H1 (cell line): ENCODE measurements at places on chromosomes 2 and 18.

- H3K4me3 ChIP-seq, result no peak overlapping the region
- no peak for DNase-seq
- no peak overlapping the region for H3K27ac ChIP-seq
- no peaks in the 10 kb centered on the region for H3K27me3 ChIP-seq
Observed at GRCh38 chr2:191617575-191617974, 60.4 kb upstream of the NABP1 start.

DNA sequence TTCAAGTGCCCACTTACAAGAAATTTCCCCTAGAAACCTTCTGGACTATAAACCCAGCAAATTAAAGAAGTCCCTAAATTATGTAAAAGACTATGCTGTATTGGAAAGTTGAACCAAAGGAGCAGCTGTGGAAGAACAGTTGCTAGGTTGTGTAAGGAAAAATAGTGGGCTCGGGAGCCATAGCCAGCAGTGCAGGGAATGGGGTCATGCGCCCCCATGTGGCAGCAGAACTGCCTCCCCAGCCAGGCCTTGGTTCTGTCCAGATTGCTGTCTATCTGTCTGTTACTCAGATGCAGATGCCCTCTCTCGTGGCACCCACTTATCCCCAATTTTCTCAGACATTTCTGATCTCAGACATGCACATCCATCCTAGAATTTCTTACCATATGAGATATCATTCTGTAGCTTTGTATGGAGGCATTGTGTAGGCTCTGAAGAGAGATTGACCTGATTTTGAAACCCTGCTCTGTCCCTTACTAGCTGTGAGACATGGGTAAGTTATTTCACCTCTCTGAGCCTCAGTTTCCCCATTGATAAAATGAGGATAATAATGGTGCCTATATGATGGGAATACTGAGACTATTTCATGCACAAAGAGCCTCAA is 258.3 kb downstream of the SS18 start:
- DNase-seq, result peak; percentile 17
- no peak overlapping the region for H3K27ac ChIP-seq
- H3K27me3 ChIP-seq, result no peaks in the 10 kb centered on the region
- H3K36me3 ChIP-seq, result no peaks in the 10 kb centered on the region

- no peak overlapping the region for H3K4me3 ChIP-seq
- DNase-seq, result no peak
- no peak overlapping the region for H3K27ac ChIP-seq
- H3K4me1 ChIP-seq, result no peaks in the 10 kb centered on the region
Observed at GRCh38 chr2:10274376-10274775, 28.3 kb upstream of the HPCAL1 start.

DNA sequence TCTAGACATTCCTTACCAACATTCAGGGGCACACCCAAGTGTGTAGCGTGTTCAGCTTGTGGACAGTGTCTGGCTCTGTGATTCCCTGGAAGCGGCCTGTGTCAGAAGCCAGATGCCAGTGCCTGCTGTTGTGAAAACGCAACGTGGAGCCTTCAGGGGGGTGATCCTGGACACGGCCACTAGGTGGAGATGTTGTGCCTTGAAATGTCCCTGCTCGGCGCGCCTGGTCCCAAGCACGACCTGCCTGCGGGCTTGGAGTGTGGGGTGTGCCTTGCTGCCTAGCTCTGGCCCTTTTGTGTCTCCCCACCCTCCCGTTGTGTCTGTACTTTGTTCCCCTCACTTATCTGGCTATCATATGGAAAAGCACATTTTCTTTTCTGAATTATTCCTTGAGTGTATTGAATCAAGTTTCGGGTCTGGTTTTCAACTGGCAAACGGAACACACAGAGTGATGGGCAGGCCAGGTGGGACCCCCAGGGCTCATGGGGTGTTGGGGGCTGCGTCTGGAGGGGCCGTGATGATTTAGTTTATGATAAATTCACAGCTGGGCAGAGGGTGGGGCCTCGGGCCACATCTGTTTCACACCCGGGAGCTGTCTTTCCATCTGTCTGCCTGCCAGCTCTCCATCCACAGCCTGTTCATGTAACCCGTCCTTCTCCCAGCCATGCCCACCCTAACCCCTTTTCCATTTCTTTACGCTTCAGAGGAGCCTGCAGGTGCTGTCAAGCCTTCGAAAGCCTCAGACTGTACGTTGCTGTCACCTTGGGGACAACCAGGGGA is 95.5 kb downstream of the DYSF start:
- no peak overlapping the region for H3K27ac ChIP-seq
- H3K4me1 ChIP-seq, result no peaks in the 10 kb centered on the region
- no peaks in the 10 kb centered on the region for H3K27me3 ChIP-seq
- peak; percentile 88 for DNase-seq
- no peak overlapping the region for H3K4me3 ChIP-seq

- no peaks in the 10 kb centered on the region for H3K36me3 ChIP-seq
- no peaks in the 10 kb centered on the region for H3K27me3 ChIP-seq
- H3K4me1 ChIP-seq, result peaks cover 3% of the 10 kb centered on the region
- no peak overlapping the region for H3K4me3 ChIP-seq
- H3K27ac ChIP-seq, result no peak overlapping the region
- no peak for DNase-seq
Observed at GRCh38 chr2:237353215-237353614, 60.7 kb downstream of the COL6A3 start.

DNA sequence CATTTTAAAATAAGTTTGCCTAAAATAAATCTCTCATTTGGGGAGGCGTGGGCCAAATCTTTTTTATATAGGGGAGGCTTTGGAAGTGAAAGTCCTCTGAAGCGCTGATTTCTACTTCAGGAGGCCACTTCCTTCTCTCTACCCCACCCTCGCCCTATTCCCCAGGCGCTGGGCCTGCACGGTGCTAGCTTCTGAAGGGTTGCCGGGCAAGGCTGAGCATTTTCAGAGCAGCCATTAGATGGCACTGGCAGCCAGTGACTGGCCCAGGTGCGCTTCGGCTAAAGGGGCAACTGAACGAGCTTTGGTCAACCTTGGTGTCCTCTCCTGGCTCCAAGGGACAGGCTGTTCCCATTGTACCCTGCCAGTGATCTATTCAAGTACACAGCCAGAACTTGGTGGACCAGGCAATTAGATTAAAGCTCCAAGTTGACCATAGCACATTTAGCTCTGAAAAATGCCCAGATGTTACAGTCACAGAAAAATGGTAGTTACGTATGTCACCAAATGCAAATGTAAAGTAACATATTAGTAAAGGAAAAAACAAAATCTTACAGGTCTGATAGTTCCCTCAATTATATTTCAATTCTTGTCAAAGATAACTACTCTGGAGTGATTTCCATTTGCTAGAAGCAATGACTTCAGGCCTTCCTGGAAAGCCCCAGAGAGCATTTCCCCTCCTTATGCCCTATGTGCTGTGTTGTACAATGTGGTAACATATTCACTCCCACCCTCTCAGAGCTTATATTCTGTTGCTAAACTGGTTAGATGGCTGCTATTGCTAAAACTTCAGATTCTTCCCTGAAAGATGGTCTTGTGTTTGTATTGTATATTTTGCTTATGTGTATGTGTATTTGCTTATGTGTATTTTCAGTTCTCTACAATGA is 2.1 kb downstream of the POMC start:
- H3K27ac ChIP-seq, result no peak overlapping the region
- peaks cover 4% of the 10 kb centered on the region for H3K4me1 ChIP-seq
- DNase-seq, result peak; percentile 65
- peaks cover 14% of the 10 kb centered on the region for H3K27me3 ChIP-seq

DNA sequence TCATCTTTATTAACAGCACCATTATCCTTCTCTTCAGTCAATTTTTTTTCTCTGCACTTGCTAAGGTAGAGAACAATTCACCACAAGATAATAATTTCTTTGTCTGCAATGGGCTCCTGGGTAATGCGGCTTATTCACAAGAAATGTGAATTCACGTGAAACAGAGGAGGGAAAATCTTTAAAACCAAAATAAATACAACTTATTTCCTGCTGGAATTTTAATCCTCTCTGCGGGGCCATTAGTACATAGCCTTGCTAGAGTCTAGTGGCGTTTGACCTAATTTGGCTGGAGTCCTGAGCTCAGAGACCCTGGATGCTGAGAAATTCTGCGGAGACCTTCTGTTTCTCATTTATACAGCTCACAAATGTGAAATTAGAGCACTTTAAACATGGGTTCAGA is 319.3 kb upstream of the MMADHC start:
- H3K4me3 ChIP-seq, result no peak overlapping the region
- DNase-seq, result no peak
- no peak overlapping the region for H3K27ac ChIP-seq
- H3K36me3 ChIP-seq, result no peaks in the 10 kb centered on the region
- H3K4me1 ChIP-seq, result no peaks in the 10 kb centered on the region

DNA sequence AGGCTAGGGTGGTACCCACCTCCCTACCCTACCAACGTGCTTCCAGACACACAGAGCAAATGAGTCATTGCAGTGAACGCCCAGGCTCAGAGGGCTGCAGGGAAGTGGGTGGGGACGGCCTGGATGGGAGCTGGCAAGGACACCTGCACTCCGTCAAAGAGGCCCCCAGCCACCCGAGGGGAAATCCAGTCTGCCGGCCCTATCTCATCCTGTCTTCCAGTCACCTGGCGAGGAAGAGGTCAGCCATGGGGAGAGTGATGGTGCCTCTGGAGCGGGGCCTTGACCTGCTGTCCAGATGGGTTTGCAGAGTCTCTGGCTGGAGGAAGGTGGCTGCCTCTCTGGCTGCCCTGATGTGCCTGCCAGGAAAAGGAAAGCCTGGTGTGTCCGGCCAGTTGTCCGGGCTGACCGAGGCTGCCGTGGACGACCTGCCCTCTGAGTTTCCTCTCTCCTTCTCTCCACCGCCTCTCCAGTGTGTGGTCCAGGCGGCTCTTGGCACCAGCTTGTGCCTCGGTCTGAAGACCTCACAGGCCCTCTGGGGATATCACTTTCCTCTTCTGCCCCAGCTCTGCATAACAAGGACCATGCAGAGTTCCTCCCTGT is 209.7 kb upstream of the COPS8 start:
- no peaks in the 10 kb centered on the region for H3K36me3 ChIP-seq
- peak; percentile 39 for DNase-seq
- H3K4me3 ChIP-seq, result no peak overlapping the region
- H3K27ac ChIP-seq, result no peak overlapping the region
- no peaks in the 10 kb centered on the region for H3K27me3 ChIP-seq

DNA sequence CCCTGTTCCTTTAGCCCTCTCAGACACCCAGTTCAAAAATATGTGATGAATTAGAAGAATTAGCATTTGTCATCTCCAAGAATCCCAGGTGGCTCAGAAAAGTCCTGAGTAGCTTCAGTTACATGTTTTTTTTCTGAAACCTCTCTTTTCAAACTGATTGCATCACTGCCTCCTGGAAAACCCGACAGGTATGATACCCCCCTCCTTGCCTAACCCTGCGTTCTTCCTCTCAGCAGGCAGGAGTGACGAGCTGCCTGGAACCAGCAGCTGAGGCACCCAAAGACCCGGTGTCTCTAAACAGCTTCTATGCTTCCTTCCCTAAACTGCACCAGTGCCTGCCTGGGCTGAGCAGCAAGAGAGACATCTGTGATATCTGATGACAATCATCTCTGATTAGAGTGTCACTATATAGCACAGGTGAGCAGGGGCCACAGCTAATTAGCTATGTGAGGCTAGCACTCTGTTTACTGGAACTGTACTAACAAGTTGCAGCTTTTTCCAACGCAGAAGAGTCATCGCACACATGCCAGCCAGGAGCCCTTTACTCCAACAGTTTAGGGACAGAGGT is 376.4 kb upstream of the ATP5MC3 start:
- no peak overlapping the region for H3K27ac ChIP-seq
- DNase-seq, result no peak
- no peaks in the 10 kb centered on the region for H3K36me3 ChIP-seq
- H3K4me1 ChIP-seq, result peaks cover 4% of the 10 kb centered on the region; the same call in 1 of the 2 replicates
- no peaks in the 10 kb centered on the region for H3K27me3 ChIP-seq

GRCh38 chr2:143261986-143262385 is 132.8 kb downstream of the ARHGAP15 start:
- H3K36me3 ChIP-seq, result no peaks in the 10 kb centered on the region
- no peaks in the 10 kb centered on the region for H3K4me1 ChIP-seq
- peaks cover 1% of the 10 kb centered on the region for H3K27me3 ChIP-seq
- no peak overlapping the region for H3K4me3 ChIP-seq
- no peak overlapping the region for H3K27ac ChIP-seq
- no peak for DNase-seq

- H3K27me3 ChIP-seq, result no peaks in the 10 kb centered on the region; the same call in 1 of the 2 replicates
- no peaks in the 10 kb centered on the region for H3K36me3 ChIP-seq
- H3K4me3 ChIP-seq, result no peak overlapping the region
- H3K4me1 ChIP-seq, result no peaks in the 10 kb centered on the region; the same call in 1 of the 2 replicates
- no peak overlapping the region for H3K27ac ChIP-seq
Observed at GRCh38 chr2:44101246-44101645, 67.4 kb upstream of the PPM1B start.

GRCh38 chr2:10271946-10272345 is 30.8 kb upstream of the HPCAL1 start:
- no peaks in the 10 kb centered on the region for H3K27me3 ChIP-seq
- no peaks in the 10 kb centered on the region for H3K36me3 ChIP-seq
- 0 out of 2 replicates have a peak, but pooled peaks cover 2% of the 10 kb centered on the region for H3K4me1 ChIP-seq
- no peak overlapping the region for H3K4me3 ChIP-seq

- no peaks in the 10 kb centered on the region for H3K36me3 ChIP-seq
- H3K4me1 ChIP-seq, result no peaks in the 10 kb centered on the region
- no peak for DNase-seq
- no peak overlapping the region for H3K4me3 ChIP-seq
Observed at GRCh38 chr2:61167579-61167978, 5.6 kb downstream of the C2orf74 start.

GRCh38 chr2:20573620-20574422 is 77.1 kb downstream of the HS1BP3 start:
- H3K4me3 ChIP-seq, result no peak overlapping the region
- no peak overlapping the region for H3K27ac ChIP-seq
- H3K27me3 ChIP-seq, result no peaks in the 10 kb centered on the region; the same call in none of the 2 replicates
- H3K36me3 ChIP-seq, result no peaks in the 10 kb centered on the region

DNA sequence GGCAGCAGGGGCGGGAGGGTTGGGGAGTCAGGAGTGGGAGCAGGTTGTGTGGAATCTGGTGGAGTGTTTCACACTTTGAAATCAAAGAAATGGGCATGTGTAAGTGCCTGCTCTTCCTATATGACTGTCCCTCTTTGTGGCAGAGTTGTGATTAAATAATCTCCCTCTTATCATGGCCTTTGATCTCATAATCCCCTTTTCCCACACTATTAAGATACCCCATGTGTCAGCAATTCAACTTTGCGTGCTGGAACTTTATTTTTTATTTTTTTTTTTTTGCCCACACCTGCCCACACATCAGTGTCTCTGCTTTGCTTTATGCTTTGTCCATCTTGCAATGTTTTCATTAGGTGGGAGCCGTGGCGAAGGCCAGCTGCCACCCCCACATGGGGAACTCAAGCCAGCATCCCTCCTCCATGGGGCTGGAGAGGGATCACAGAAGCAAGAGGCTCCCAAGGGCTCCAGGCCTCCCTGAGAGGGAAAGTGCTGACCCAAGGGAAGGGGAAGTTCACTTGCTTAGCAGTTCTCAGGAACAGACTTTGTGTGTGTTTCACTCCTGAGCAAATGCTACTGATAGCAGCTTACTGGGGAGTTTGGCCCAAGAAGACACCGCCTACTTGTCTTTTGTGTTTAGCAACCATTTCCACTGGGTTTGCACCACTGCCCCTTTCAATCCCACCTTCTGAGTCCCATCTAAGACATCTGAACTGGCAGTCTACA is 243.4 kb downstream of the BCL11A start:
- no peak overlapping the region for H3K4me3 ChIP-seq
- H3K36me3 ChIP-seq, result no peaks in the 10 kb centered on the region
- H3K27me3 ChIP-seq, result no peaks in the 10 kb centered on the region
- DNase-seq, result no peak
- no peaks in the 10 kb centered on the region for H3K4me1 ChIP-seq

- H3K4me3 ChIP-seq, result no peak overlapping the region
- H3K36me3 ChIP-seq, result no peaks in the 10 kb centered on the region
- H3K27ac ChIP-seq, result no peak overlapping the region
- H3K27me3 ChIP-seq, result no peaks in the 10 kb centered on the region
- no peak for DNase-seq
- H3K4me1 ChIP-seq, result no peaks in the 10 kb centered on the region
Observed at GRCh38 chr2:42850016-42850805, 57.8 kb upstream of the HAAO start.
